OCI-LY7 (cell line): ENCODE measurements at places on chromosomes 12 and 14.

- no peak for DNase-seq
These were observed 29.4 kb upstream of the OXA1L start for GRCh38 chr14:22737052-22737451.

DNA sequence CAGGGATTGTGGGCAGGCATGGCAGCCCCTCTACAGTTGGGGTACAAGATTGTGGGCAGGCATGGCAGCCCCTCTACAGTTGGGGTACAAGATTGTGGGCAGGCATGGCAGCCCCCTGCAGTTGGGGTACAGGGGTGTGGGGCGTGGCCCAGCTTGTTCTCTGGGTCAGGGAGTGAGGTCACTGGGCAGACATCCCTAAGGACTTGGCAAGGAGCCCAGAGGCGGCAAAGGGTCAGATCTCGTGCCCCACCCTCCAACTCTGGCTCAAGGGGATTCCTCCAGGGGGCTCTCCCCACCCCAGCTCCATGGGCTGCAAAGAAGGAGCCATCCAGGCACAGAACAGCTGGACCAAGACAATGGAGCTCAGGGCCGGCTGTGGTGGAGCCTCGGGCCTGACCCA is 25.8 kb upstream of the NUDT14 start:
- no peak for DNase-seq

DNA sequence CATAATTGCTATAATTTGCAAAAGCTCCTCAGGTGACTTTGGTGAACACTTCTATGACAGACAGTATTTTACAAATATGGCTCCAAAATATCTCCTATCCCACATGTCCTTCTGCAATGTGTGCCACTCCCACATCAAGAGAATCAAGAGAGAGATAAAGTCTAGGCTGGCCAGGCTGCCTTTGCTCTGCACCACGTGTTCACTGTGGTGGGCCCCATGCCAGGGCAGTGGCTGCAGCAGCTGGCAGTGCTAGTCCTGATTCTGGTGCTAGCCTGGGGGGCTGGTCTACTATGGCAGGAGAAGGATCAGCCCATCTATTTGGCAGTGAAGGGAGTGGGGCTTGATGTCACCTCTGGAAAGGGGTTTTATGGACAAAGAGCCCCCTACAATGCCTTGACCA is 86.3 kb downstream of the DRAM1 start:
- no peak for DNase-seq

GRCh38 chr14:100815478-100816285 is 10.2 kb upstream of the MEG3 start:
- DNase-seq, result no peak

- DNase-seq, result no peak
These were observed 72.3 kb upstream of the PSMC1 start for GRCh38 chr14:90184094-90184493.

DNA sequence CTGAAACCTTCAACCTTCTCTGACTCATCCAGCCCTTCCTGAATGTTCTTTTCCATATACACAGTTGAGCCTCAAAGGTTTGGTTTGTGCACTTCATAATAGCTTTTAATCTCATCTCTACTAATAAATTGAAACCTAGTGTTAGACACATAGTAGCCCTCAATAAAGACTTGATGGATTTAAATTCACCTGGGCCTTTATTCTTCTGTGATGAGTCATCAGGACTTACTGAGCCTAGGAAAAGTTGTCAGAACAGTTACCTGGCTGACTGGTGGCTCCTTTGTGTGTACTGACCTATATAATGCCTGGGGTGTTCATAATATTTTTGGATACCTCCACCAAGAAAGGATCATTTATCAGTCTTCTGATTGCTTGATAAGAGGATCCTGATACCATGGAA is 86.4 kb upstream of the NTF3 start:
- no peak for DNase-seq

DNA sequence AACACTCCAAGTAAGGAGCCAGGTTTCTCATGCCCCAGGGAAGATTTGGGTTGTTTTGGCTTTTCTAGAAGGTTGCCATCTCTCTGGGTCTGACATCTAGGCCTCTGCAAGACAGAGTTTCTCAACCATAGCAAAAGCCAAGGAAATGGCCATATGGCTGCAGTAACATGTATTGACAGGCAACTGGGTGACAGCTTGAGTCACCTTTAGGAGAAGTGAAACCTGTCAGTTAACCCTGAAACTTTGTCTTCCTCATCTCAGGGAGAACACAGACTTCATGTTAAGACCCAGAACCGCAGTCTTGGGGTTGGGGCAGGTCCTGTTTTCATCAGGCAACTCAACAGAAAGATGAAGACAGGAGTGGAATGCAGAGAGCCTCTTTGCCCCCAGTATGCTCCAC is 46.0 kb upstream of the PLBD1 start:
- DNase-seq, result peak; percentile 97

DNA sequence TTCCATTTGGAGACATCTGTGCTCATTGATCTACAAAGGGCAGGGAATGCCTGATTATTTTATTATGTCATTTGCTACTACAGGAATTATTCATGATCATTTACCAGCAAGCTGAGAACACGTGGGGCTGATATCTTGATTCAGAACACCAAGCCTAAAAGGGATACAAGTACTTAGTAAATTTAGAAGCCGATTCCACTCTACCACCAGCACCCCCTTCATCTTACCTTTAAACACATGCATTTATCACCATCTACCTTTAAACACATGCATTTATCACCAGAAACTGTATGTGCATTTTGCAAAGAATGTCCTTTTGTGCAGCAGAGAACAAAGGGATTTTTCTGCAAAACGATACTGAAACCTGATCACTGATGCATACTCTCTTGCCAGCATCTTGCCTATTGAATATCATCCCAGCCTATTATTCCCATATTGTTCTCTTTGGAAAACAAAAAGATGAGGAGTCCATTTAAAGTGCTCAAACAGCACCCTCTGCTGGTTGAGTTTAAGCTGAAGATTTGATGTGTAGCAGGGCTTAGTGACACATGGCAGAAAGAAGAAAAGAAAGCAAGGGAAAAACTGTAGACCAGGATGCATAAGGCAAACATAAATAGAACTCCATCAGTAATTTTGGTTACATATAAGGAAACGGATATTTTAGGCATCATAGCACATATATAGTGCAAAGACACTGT is 132.6 kb upstream of the PLEKHG7 start:
- peak; percentile 85 for DNase-seq

DNA sequence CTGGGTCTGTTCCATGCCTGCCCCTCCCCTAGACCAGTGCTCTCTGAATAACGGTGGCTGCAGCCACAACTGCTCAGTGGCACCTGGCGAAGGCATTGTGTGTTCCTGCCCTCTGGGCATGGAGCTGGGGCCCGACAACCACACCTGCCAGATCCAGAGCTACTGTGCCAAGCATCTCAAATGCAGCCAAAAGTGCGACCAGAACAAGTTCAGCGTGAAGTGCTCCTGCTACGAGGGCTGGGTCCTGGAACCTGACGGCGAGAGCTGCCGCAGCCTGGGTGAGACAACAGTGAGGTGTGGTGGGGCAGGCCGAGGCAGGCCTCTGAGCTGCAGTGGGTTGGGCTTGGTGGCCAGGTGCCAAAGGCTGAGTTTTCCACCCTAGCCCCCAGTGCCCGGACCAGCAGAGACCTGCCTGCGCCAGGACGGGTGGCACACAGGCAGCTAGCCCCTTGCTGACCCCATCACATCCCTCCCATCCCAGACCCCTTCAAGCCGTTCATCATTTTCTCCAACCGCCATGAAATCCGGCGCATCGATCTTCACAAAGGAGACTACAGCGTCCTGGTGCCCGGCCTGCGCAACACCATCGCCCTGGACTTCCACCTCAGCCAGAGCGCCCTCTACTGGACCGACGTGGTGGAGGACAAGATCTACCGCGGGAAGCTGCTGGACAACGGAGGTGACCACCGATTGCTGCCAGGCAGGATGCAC is 28.2 kb upstream of the LRP1-AS start:
- peak; percentile 21 for DNase-seq

GRCh38 chr14:77133720-77134338 is 7.8 kb downstream of the ZDHHC22 start:
- peak; percentile 62 for DNase-seq

- DNase-seq, result no peak
These were observed 10.3 kb downstream of the KRT75 start for GRCh38 chr12:52423661-52424500.

GRCh38 chr12:45278447-45278846 is 62.6 kb downstream of the ANO6 start:
- DNase-seq, result no peak

DNA sequence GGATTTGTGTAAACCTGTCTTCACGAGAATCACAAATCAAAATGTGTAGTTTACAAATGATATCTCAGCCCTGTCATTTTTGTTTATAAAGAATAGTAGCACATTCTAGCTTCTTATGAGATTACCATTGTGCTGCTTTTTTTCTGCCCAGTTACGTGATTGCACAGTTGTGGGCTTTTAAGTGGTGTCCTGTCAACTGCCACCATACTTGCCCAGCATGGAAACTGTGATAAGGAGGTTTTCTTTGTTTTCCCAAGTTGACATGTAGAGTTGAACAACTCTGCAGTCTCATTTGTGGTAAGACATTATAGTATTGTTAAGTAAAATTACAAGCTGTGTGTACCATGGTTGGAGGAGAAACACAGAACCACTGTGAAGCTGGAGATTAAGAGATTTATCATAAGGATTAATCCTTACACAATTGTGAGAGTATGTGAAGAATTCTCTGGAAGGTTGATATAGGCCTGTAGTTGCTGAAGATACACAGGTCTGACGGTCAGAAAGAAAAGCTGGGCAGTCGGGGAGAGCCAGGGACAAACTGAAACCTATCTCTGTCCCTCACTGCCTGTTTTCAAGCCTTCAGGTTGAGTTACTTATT is 12.2 kb downstream of the CHURC1 start:
- no peak for DNase-seq

DNA sequence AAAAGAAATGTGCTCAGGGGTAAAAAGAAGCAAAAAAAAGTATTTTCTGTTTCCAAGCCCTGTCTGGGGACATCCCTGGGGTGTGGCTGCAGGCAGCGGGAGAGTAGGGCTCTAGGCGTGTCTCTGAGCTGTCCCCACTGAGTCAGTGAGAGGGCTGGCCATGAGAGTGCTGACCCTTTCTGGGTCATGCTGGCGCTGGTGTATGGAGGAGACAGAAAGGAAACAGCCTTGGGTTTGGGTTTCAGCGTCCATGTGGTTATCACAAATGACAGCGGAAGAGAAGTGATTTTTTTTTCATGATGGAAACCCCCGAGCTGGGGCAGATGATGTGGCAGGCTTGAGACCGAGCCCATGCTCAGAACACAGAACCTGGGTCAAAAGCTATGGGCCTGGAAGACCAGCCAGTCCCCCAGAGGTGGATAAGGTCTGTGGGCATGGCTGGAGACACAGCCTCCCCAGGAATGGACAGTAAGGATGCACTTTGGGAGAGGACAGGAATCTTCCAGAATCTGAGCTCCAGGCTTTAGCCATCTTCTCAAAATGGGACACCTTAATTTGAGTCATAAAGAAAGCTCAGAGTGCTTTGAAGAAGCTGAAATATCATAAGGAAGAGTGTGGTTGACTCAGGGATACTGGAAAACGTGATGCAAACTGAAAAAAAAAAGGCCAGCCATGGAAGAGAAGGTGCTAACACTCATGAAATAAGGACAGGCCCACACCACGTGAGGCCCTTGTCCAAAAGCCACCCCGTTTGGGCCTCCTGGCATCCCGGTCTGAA is 36.2 kb downstream of the SYNE3 start:
- no peak for DNase-seq

GRCh38 chr14:51451561-51451960 is 200.1 kb upstream of the FRMD6 start:
- no peak for DNase-seq

GRCh38 chr12:110743571-110744093 is 941 bp upstream of the PPP1CC start:
- no peak for DNase-seq

GRCh38 chr14:103111232-103111868 is 11.9 kb upstream of the TNFAIP2 start:
- DNase-seq, result no peak

DNA sequence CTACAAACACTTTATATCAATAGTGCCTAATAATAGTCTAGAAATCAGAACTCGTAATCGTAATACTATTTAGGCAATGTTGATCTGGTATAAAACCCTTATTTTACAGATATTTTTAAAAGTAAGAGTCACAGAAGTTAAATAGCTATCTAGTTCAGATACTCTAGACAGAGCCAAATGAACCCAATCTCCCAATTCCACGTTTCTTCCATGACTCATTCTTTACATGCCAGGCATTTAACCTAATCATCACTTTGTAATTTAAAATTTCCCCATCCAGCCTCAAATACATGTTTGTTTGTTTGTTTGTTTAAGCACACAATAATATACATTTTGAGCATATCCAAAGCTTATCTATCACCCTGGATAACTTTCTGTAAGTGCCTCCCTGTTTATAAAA is 36.4 kb upstream of the GARIN6 start:
- DNase-seq, result no peak

GRCh38 chr12:98456041-98456440 is 59.3 kb upstream of the TMPO start:
- DNase-seq, result no peak

- DNase-seq, result no peak
These were observed 12.9 kb upstream of the EPS8 start for GRCh38 chr12:15801770-15802744.

DNA sequence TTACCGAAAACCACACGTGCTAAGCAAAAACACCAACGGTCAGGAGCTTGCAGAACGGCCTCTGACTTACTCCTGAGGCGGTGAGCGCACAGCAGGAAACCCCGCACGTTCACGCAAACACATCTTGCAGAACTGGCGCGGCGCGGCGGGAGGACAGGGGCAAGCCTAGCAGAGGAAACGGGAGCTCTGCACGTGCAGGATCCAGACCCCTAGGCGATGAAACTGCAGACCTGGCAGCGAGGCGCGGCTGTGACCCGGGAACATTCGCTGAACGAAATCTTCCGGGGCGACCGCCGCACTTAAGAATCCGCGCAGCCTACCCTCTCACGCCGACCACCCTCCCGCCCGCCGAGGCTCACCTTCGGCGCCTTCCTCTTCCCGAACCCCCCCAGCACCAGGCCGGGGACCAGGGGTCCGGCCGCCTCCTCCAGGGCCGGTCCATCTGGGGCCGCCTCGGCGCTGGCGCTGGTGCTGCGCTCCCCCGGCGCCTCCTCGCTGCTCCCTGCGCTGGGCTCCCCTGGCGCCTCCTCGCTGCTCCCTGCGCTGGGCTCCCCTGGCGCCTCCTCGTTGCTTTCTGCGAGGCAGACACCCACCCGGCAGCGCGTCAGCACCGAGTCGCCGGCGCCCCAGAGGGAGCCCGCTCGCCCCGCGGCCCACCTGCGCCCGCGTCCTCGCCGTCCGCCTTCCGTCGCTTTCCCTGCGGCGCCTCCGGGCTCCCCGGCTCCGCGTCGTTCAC is 615 bp downstream of the DDX51 start:
- peak; percentile 52 for DNase-seq

- no peak for DNase-seq
These were observed 54.4 kb downstream of the KLRG1 start for GRCh38 chr12:9043766-9044165.

- DNase-seq, result no peak
These were observed 2.6 kb downstream of the YAF2 start for GRCh38 chr12:42235426-42235825.

GRCh38 chr14:99573000-99573330 is 31.0 kb downstream of the CCDC85C start:
- DNase-seq, result peak; percentile 72

- peak; percentile 68 for DNase-seq
These were observed 73.8 kb downstream of the KIAA0586 start for GRCh38 chr14:58501214-58501816.

- DNase-seq, result no peak
These were observed 44.3 kb downstream of the RNF34 start for GRCh38 chr12:121443911-121444841.
